GM10248 (cell line): ENCODE measurements at places on chromosomes 6 and 20.

DNA sequence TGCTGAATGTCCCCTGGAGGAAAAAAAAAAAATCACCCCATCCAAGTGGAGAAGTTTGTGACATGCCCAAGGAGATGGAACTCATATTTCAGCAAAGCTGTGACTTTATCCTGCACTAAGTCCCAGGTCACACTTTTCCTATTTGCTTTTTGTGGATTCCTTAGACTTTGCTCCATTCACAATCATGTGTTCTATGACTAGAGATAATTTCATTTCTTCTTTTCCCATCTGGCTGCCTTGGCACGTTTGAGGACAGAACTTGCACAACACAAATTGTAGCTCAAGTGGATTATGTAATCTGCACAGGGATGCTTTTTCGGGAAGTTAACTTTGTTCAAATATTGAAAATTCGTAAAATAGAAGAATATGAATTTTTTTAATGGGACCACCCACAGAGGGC, 100.7 kb upstream of the PTPN1 start:
- DNase-seq, result no peak

GRCh38 chr6:158037771-158038170, 56.1 kb downstream of the SYNJ2 start:
- no peak for DNase-seq

DNA sequence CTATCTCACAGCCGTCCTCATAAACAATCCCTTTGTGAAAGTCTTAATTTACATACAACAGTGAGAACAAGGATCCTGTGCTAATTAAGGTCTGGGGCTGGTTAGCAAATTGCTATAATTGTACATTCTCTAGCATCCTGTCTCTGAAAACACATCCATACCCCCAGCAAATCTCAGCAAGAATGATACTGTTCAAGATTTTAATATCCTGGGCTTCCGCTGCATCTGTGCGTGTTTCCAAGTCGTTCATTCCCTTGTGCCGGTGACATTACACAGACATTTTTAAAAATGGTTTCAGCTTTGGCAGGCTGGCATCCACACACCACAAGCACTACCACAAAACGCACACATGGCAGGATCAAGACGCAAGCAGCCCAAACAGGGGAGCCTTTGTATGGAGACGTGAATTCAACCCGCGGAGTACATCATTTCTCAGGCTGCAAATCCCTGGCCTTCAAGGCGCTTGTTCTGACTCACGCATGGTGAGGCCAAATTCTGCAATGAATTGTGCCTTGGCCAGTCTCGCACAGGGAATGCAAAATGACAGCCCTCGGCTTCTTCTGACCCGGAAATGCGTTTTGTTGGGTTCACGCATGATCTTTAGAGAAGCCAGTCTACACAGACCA, 20.3 kb downstream of the ZMYND8 start:
- no peak for DNase-seq

DNA sequence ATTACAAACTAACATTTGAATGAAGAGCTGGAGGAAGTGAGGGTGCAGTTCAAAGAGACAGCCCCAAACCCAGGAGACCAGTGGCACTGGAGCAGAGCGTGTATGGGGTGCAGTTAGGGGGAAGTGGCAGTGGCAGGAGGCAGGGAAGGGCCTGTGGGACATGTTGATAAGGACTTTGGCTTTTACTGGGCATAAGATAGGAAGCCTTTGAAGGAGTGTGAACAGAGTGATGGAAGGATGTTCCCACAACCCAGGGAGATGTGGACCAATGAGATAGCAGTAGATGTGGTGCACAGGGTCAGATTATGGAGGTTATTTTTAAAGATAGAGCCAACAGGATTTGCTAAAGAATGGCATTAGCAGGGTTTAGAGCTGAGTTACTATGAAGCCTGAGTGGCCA, 56.4 kb downstream of the AIG1 start:
- no peak for DNase-seq

DNA sequence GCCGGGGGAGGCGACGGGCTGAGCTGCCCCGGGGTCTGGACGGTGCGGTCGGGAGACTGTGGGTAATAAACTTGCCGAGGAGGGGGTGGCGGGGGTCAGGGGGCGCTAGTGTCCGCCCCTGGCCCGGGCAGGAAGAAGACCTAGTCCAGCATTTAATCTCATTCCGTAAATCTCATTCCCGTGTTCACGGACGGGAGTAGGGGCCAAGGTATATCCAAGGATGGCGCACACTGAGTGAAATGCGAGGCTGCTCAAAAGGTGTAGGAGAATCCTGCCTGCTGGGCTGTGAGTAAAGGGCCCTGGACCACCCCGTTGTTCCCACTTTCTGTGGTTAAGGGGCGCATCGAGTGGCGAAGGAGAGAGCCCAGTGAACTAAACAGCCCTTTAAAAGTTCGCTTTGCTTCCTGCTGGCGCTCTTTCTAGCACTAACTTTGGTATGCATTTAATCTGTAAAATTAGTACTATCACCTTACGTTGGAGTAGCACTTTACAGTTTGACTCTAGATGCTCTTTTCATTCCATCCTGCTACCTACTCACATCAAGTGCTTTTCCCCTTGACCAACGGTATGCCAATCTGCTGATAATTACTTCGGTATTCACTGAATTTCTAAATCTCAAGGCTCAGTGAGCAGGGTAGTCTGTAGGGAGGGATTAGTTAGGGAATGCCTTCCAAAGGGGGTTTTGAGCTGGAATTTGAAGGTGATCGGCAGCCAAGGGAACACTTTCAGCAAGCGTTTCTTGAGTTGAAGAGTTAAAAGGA, 730 bp downstream of the PARD6B start:
- DNase-seq, result no peak

DNA sequence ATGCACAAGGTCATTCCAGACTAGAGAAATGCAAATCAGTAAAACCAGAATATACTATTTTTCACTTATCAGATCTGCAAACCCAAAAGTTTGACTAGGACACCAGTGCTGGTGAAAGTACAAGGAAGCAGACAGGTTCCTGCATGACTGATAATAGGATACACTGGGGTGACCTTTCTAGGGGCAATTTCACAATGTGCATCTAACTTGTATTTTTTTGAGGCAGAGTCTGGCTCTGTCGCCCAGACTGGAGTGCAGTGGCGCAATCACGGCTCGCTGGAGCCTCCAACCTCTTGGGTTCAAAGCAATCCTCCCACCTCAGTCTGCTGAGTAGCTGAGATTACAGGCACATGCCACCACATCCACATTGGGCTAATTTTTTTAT, 11.4 kb downstream of the COMMD7 start:
- no peak for DNase-seq

- no peak for DNase-seq
Observed at GRCh38 chr20:20498076-20498861, 130.4 kb downstream of the INSM1 start.

DNA sequence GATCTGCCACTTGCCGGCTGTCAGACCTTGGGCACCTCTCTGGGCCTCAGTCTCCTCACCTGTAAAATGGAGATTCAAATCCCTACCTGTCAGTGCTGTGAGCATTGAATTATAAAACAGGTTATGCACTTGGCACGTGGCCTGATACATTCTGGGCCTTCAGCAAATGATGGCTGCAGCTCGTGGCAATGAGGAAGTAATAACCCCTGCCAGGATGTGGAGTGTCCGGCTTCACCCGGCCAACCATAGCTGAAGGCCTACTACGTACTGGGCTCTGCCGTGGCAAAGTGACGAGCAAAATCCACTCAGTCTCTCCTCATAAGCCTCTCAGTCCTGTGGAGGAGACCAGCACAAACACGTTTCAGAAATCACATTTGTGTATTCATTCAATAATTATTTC, 10.9 kb upstream of the VSTM2L start:
- no peak for DNase-seq

- peak; percentile 26 for DNase-seq
Observed at GRCh38 chr6:71289039-71289801, 609 bp downstream of the OGFRL1 start.

GRCh38 chr6:44670146-44670545, 282.6 kb downstream of the CDC5L start:
- DNase-seq, result no peak

DNA sequence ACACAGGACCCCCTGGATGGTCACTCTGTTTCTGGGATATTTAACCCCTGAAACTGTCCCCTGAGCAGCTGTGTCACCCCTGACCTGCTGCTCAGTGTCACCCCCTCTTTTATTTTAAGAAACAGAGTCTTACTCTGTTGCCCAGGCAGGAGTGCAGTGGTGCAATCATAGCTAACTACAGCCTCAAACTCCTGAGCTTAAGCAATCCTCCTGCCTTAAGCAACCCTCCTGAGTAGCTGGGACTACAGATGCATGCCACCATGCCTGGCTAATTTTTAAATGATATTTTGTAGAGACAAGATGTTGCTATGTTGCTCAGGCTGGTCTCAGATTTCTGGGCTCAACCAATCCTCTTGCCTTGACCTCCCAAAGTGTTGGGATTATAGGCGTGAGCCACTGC, 21.5 kb upstream of the GTSF1L start:
- no peak for DNase-seq

DNA sequence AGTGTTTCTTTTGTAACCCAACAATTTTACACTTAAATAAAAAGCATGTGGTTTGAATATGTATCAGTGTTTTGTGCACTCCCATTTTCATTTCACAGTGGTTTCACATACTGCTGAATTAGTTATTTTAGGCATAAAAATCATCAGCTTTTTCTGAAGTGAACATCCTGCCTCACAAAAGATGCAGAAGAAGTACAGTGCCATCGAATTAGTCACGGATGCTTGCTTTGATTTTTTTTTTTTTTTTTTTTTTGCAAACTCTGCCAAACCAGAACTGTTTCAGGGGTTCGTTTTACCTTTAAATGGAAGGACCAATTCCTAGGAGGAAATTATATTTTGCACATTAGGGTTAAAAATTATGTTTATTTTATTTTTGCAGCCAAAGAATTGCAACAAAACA, 158.6 kb downstream of the RPS12 start:
- no peak for DNase-seq

- no peak for DNase-seq
Observed at GRCh38 chr6:87082160-87082721, 12.7 kb downstream of the CGA start.

- DNase-seq, result no peak
Observed at GRCh38 chr20:63545814-63546213, 1.7 kb downstream of the SRMS start.

DNA sequence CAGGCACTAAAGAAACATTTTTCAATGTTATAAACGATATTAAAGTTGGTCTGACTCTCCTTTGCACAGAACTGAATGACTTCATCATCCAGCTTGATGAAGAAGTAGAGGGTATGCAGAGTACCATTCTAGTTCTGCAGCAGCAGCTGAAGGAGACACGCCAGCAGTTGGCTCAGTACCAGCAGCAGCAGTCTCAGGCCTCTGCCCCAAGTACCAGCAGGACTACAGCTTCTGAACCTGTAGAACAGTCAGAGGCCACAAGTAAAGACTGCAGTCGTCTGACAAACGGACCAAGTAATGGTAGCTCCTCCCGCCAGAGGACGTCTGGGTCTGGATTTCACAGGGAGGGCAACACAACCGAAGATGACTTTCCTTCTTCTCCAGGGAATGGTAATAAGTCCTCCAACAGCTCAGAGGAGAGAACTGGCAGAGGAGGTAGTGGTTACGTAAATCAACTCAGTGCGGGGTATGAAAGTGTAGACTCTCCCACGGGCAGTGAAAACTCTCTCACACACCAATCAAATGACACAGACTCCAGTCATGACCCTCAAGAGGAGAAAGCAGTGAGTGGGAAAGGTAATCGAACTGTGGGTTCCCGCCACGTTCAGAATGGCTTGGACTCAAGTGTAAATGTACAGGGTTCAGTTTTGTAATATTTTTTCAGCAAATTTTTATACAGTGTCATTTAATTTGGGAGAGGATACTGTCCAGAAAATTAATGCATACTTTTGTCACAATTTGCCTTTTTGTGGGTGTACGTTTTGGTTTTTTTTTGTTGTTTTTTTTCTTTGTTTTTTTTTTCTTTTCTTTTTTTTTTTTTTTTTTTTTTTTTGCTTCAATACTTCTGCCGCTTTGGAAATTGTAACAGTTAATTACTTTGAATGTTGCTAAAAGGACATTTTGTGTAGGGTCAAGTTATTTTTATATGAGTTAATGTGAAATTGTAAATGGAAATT, 6.6 kb upstream of the ACAT2 start:
- no peak for DNase-seq

- DNase-seq, result no peak
Observed at GRCh38 chr6:624979-625378, 31.9 kb downstream of the HUS1B start.

DNA sequence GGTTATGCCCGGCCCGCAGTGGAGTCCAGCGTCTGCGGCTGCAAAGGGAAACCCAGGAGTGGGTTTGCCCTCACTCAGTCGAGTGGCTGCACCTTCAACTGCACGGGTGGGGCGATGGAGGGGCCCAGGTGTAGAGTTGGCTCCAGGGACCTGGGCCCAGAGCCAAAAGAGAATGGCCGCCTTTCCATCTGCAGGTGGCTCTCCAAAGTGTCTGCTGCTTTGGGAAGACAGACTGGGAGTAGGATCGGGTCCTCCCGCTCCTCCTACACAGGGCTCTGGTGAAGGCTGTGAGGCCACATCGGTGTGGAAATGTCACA, 80.1 kb downstream of the PTPN1 start:
- no peak for DNase-seq

GRCh38 chr6:11166948-11167347, 55.4 kb upstream of the ERVFRD-1 start:
- DNase-seq, result peak; percentile 4

DNA sequence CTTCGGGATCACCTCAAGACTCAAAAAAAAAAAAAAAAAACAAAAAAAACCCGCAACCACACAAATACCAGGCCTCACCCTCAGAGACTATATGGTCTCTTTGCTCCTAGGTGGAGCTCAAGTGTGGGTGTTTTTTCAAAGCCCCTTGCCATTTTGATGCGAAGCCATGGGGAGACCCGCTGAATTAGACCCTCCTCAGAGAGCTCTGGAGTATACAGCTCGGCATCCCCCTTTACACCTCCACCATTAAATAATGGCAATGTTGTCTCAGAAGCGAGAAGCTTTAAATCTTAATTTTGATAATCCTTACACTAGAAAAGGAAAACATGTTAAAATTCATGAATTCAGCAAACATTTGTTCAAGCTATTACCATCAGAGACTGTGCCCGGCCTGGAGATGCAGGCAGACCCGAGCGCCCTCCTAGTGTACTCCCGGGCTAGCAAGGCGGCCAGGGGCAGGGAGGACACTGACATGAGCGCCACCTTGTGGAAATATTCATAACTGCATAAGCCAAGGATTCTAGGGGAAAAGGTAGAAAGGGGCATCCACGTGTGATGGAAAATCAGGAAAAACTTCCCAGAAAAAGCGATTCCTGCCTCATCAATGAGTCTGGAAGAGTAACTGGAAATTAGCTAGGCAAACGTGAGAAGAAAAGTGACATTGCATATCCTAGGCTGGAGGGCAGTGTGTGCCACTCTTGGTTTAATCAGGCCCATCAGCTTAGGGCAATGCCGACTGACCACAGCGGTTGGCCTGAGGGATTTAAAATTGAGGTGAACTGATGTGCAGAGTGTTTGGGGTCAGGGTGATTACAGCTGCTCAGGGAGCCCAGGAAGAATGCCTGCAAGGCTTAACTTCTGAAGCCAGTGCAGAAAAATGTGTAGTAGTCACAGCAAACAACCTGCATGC, 72.5 kb downstream of the B3GAT2 start:
- peak; percentile 80 for DNase-seq

GRCh38 chr6:16420715-16421461, 182.5 kb downstream of the GMPR start:
- DNase-seq, result peak; percentile 64
